ENCODE measurements at places on chromosomes 2 and 18.

DNA sequence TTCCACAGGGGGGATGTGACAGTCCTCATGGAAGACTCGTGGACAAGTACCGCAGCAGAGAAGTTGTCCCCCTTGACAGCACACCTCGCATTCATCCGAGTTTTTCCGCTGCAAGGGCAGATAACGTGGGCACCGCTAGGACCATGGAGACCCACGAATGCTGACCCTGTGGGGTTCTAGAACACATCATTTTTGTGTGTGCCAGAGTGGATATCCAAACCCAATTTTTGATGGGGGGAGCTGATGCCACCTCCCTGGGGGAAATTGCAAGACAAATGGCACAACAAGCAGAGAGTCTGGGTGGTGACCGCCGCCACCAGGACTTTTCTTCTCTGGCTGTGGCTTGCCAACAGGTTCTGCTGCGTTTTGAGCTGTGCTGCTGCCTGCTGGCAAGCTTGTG is 46.9 kb downstream of the SP110 start:
- no peak for DNase-seq

GRCh38 chr2:203857656-203858055 is 9.9 kb upstream of the CTLA4 start:
- no peak for DNase-seq

DNA sequence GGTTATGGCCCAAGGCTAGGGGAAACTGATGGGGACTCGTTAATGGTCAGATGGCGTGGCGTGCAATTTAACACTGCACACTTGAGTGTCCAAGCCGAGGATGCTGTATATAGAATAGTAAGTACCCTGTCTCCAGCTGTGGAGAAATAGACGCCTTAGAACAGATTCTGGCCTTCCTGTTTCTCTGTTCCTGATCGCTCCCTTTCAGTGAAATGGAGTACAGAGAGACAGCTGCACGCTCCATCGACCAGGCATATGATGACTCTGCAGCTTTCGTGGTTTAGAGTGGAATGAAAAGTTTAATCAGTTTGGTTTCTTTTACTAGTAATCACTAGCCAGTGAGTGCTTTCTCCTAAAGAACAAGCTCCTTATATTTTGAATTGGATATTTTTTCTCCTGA is 213.4 kb downstream of the NEDD4L start:
- DNase-seq = peak; percentile 63

DNA sequence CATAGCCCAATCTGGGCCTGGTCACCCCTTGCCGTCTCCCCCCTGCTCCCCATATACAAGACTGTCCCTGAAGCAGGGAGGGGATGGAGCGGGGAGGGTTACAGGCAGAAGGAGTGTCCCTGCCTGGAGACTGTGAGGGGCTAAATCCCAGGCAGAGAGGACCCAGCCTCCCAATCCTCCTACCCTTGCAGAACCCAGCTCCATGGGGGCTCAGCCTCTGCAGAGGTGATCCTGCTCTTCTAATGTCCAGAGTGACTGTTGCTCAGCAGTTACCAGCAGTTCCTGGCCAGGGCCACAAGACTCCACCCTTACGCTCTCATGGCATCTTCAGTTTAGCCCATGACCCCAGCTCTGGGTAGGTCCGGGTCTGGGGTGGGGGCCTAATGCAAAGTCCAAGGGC is 58.1 kb downstream of the COA5 start:
- DNase-seq = no peak

All from kidney glomerular epithelial cell (primary cell).